ENCODE measurements at places on chromosomes 1 and 21. TPM values are rescaled to one million over a fixed set of nuclear protein-coding genes. Genes with fewer than 3 reads are reported as not detected.

- no peak for DNase-seq
These were observed 2.7 kb upstream of the TMPRSS3 start for GRCh38 chr21:42398436-42399028.

- DNase-seq: no peak
These were observed 455.5 kb downstream of the MATN1 start for GRCh38 chr1:30267856-30268255.

GRCh38 chr1:184492536-184492935, 105.7 kb downstream of the C1orf21 start:
- DNase-seq: no peak

DNA sequence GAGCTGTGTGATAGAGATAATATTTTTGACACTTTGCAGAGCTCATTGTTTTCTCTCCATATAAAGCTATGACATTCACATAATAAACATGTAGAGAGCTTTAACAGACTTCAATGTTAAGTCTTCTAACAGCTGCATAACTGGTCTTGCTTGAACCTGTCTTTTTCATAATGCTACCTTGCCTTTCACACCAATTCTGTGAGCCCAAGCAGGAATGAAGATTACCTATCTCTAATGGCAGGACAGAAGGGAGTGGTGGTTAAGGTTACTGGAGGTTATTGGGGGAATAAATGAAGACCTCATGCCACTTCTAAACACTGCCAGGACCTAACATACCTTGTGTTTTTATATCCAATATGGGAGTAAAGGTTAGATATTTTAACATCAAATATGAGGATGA, 2.3 kb upstream of the CD55 start:
- DNase-seq: no peak

The PRAMEF26 gene
- not detected for total RNA-seq

The EDN2 gene
- total RNA-seq: not detected

All from activated naive CD8-positive, alpha-beta T cell treated with anti-CD3 and anti-CD28 coated beads, Interleukin-2, amount 10 ng/mL, durations not matched to agents 7 days and 5 days (primary cell).